CD4-positive, alpha-beta T cell treated with Interleukin-17A for 1 hour (primary cell): ENCODE measurements at places on chromosomes 12 and 14.

- no peak for DNase-seq
Measured at GRCh38 chr12:52578469-52578868, 4.8 kb upstream of the KRT74 start.

- no peak for DNase-seq
Measured at GRCh38 chr12:123854918-123855317, 92.8 kb downstream of the DNAH10 start.

GRCh38 chr12:78087363-78087675 is 256.6 kb downstream of the NAV3 start:
- DNase-seq = no peak

DNA sequence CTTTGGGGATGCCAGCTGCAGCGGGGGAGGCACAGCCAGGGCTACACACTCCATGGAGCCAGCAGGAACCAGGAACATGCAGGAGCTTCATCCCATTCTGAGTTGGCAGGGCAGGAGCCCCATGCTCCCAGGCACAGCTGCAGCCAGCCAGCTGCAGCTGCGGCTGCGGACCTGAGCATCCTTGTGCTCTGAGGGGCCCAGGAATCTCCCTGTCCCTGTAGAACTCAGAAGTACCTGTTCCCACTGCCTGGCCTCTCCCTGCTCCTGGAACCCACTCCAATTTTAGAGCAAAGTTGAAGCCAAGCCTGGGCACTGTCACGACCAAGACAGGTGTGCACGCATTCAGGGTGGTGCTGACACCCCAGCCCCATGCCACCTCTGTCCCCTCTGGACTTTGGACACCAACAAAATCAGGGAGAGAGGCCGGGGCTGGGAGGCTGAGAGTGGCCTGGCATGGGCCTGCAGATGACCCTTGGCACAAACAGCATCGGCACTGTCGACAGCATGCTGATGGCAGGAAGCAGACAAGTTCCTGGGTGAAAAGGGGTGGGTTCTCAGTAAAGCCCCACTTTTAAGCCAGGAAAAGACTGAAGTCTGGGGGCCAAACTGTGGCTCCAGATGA is 257.3 kb upstream of the LRFN5 start:
- no peak for DNase-seq

DNA sequence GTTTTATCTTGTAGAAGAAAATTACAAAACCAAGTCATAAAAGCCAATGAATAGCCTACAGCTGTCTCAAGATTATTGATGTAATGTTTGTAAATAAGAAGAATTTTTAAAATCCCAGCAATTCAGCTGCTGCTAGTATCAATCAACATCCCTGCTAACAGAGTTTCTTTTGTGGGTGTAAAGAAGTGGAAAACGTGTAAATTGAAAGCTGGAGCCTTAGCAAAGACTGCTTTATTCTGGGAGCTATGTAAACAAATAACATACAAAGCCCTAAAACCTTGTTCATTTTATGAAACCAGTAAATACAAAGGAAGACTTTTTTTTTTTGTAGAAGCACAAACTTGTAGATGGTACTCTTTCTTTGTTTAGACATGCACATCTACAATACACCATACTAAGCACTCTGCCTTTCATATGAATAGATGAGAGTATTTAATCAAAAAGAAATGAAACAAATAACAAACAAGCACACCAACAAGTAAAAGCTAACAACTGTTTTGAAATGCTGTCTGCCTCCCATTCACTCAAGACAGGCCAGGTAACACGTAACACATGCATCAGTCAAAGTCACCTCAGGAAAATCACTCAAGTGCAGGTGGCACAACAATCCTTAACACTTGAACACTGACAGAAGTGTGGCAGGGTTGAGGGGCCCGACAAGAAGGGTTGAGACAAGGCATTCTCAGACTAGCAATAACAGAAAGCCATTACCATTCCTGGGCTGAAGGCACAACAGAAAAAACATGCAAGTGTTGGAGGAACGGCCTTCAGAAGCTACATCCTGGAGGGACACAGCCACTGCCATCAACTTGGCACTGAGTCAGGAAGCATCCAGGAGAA is 1364.0 kb upstream of the SEL1L start:
- DNase-seq = no peak
